Right renal pelvis (tissue), 4 donors: ENCODE measurements at places on chromosomes 13 and 19. TPM values are rescaled to one million over a fixed set of nuclear protein-coding genes. Genes with fewer than 3 reads are reported as not detected.

The SBK3 gene
- 0.28 TPM for polyA plus RNA-seq

The PSG5 gene
- polyA plus RNA-seq: 0.21 TPM

GRCh38 chr13:98947925-98948324 is 29.9 kb downstream of the DOCK9 start:
- DNase-seq: no peak

DNA sequence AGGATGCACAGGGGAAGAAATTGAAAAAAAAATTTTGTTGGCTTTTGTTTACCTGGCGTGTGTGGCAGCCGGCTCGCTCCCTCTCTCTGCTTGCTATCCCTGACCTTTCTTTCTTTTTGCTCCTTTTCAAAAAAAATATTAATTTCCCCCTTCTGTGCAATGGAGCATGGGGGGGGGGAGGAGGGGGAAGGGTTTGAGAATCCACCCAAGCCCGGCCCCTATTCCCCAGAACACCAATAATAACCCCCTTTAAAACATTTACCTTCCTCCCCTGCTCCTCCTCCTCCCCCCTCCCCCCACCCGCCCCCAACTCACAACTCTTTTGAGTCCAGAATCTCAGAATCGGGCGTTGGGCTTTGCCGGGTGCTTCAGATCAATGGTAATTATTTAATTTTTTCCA is 28.4 kb downstream of the NFIX start:
- DNase-seq: no peak

GRCh38 chr13:34657716-34658115 is 284.4 kb upstream of the NBEA start:
- no peak for DNase-seq

DNA sequence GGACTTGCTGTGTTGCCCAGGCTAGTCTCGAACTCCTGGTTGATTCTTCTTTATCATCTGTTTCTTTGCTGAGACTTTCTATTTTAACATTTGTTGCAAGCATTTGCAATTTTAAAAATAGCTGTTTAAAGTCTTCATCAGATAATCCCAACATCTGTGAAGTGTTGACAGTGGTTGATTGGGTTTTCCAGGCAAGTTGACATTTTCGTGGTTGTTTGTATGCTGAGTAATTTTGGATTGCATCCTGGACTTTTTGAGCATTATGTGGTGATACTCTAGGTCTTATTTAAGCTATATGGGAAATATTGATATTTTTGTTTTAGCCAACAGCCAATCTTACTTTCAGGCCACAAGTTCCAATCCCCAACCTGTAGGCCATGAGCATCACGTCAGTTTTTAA is 25.1 kb downstream of the AP1M1 start:
- DNase-seq: no peak

DNA sequence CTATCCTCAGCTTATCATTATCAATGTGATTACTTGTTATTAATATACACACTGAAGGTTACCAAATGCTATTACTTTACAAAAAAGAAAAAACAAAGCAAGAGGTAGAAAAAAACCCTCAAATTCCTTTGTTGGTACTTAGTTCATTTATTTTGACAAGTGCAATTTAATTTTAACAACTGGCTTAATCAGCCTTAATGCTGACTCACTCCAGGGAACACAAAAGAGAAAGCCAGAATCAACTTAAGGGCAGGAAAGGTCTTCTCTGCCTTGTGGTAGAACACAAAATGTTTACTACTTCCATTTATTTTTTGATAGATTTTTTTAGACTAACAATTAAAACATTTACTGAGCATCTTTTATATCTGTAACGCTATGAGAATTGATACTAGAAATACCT is 417.1 kb downstream of the PCDH17 start:
- DNase-seq: no peak

GRCh38 chr13:49221590-49221965 is 1.4 kb downstream of the MLNR start:
- DNase-seq: no peak

The CLDN10 gene
- 124 TPM for polyA plus RNA-seq

DNA sequence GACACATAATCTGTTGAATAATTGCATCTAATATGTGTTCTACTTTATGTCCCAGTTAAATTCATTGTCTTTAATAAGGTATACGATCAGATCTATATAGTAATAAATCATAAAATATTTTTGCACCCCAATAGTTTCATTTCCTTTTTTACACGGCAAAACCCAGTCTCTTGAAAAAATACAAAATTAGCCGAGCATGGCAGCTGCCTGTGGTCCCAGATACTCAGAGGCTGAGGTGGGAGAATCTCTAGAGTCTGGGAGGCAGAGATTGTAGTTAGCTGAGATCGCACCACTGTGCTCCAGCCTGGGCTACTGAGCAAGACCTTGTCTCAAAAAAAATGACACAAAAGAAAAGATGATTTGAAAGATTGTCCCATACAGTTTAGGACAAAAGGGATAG is 52.3 kb upstream of the PARP4 start:
- no peak for DNase-seq

- no peak for DNase-seq
Measured at GRCh38 chr13:94664889-94665288, 47.5 kb downstream of the SOX21 start.

The FLT3LG gene
- 3.4 TPM for polyA plus RNA-seq

The STARD13 gene
- polyA plus RNA-seq: 24.1 TPM

The MCEMP1 gene
- polyA plus RNA-seq: 0.11 TPM

DNA sequence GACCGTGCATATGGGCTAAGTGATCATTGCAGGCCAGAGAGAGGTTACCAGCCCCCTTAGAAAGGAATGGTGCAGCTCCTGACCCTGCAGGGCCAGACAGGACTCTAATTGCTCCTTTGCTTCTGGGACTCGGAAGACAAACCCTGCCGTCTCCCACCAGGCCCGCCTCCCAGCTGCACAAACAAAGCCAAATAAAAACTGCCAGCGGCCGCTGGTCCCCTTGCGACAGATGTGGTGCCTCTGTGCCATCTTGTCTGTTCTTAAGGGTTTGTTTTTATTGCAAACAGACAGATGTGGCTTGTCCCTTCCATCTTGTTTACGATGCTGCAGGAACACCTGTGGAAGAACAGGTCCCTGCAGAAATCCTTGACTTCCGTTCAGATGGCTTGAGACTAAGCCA is 434.4 kb upstream of the TSHZ3 start:
- DNase-seq: no peak

The TUBA3C gene
- polyA plus RNA-seq: not detected

- no peak for DNase-seq
Measured at GRCh38 chr19:11453468-11454341, 18.3 kb downstream of the PRKCSH start.
